ENCODE measurements at places on chromosomes 12 and 14.
A peak's percentile ranks its signal among the peaks of the same experiment; 100 is the strongest.

DNA sequence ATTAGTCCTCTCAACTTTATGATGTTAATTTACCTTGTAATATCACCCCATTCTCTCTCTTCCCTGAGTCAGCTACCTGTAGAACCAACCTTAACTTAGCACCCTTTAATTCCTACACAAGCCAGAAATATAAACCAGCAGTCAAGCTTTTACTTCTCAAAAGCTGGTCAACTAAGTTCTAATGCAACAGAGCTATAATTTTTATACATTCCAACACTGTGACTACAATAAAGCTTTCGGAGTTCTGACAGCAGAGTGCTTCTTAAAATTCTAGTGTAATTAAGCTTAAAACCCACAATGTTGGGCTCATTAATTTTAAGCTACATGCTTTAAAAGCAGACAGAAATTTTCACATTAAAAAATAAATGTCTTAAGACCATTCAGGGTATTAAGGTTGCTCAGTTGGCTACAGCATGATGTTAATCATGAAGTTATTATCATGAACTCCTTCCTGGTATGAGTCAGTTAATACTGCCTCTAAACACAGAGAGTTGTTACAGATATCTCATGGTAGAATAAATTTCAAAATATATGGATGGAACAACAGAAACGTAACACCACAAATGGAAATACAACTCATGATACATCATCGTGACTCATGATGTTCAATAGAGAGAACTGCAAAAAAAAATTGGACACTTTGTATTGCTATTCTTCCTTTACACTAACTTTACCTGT, 126.7 kb downstream of the EPS8 start:
- DNase-seq = no peak

- DNase-seq = no peak
Measured at GRCh38 chr12:103495469-103496456, at the start of gene C12orf42. Gene C12orf42, minus strand, starts transcription at chr12:103495968. Its CDS starts 17,542 bp downstream, at chr12:103478426.

DNA sequence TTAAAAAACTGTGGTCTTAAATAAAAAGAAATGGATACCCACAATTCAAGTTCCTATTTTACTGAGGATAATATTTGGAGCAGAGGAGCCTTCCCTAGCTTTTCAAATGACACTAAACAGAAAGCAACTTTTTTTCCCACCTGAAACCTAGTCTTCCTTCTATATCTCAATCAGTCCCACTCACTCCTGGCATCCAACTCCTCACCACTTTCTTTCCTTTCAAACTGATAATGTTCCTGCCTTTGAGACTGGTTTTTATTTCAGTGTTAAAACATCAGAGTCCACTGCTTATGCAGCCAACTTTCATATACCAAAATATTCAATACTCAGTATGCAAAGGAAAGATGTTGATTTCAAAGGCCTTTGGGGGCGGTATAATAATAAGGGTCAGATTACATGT, 225.6 kb downstream of the GXYLT1 start:
- no peak for DNase-seq

GRCh38 chr12:10101648-10102220, 2.9 kb upstream of the CLEC1A start:
- no peak for DNase-seq

GRCh38 chr14:93984070-93984469, 7.7 kb upstream of the ASB2 start:
- DNase-seq = no peak

DNA sequence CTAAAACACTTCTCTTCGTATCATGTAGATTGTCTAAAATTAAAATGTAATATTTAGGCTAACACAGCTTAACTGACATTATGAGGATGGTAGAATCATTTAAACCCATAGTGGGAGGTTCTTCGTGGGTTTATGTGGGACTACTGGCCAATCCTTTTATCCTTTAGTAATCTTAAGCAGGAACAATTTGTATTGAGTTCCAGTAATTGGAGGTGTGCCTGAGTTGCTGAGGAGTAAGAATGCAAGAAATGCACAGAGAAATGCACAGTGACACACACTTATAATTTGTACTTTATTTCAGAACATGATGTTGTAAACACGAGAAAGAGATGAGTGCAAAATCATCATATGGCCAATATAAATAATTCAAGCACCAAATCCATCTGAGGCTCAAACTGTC, 22.3 kb downstream of the OTOGL start:
- no peak for DNase-seq

- peak; percentile 65 for DNase-seq
Measured at GRCh38 chr14:61280526-61281185, 482 bp downstream of the TMEM30B start.

DNA sequence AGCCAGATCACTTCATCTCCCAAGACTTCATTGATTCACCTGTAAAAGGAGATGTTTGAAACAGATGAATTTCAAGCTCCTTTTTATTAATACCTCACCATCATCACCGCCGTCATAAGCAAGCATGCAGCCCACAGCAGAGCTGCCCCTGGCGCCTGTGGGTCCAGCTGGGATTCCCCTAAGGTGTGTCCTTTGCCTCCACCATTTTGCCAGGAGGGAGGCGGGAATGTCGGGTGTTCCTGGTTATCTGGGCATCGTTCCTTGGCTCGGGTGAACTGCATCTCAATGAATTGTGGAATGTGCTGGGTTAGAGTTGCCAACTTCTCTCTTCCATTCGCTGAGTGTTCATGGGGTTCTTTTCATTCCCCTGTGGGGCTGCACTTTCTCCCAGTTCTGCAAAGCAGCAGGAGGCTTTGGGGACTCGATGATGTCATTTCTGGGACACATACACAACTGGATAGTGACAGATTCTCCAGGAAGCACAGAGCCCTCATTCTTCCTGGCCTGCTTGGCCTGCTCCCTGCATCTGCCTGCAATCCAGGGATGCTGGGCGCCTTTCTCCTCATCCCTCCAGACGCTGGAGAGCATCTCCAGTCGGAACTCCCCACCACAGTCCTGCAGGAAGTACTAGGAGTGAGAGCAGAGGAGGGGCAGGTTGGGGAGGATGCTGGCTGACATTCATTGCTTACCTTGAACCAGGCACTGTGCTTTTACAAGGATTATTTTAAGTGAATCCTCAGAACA, 10.1 kb downstream of the CCND2 start:
- DNase-seq = no peak

DNA sequence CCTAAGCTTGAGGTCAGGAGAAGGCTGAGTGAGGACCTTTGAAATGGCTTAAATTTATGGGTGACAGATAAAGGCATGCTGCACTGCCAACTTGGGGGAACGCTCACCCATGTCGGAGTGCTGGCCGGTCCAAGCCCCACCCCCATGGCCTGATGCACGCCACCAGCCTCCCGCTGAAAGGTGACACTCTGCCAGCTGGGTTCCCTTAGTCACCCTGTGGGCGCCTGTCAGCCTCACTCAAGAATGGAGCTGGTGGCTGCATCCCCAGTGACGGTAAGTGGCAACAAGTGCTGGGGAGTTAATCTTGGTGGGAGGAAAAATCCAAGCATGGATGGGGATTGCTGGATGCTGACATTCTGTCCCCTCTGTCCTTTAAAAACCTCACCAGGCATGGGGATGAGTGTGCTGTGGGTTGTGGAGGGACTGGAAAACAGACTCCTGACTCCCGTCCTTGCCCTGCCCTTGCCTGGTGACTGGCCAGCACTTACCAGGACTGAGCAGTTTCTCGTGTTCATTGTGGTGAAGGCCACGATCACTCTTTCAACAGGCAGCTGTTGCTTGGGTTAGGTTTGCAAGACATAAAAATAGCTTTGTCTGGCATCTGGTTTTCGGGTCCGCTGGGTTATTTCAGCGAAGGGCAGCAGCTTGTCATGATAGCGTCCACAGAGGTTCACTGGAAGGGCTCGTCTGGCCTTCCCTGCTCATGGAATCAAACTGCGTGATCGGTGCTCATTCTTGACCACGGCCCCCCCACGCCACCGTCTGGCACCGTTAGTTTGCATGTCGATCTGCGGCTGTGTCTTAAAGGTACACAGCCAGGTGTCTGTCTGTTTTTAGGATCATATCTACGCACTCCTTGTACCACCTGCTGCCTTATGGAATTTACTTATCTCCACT, 15.0 kb downstream of the ACACB start:
- DNase-seq = no peak

DNA sequence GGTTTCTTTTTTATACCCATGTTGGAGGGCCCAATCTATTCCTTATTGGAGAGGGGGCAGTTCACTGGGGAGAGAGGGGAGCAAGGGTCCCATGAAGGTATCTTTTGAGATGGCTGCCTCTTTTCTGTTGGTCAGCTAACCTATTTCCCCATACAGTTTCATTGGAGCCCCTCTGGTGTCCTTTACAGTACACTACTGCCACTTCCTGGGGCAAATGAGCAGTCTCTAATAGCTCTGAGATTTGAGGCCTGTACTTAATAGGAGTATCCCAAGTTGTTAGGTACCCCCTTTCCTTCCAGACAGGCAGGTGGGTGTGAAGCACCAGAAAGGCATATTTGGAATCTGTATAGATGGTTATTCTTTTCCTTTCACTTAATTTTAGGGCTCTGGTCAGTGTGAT, 41.3 kb upstream of the RNU6-8 start:
- DNase-seq = no peak

DNA sequence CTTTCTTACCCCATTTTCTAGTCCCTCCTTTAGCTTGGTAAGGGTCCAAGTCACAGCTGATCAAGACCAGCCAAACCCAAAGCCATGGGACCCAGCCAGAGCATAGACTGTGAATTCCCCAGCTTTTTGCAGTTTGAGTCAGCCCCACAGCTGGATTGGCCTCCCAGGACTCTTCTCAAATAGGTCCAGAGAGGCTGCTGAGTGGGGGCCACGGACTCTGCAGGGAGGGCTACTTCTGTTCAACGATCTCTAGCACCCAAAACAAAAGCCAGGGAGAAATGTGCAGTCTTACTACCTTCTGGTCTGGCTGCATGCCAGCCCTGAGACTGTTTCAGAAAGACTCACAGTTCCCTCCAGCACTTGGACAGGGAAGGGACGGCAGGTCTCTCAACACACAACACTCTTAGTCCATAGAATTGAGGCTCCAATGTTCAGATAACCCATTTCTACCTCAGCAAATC, 1.6 kb downstream of the VDR start:
- DNase-seq = no peak

DNA sequence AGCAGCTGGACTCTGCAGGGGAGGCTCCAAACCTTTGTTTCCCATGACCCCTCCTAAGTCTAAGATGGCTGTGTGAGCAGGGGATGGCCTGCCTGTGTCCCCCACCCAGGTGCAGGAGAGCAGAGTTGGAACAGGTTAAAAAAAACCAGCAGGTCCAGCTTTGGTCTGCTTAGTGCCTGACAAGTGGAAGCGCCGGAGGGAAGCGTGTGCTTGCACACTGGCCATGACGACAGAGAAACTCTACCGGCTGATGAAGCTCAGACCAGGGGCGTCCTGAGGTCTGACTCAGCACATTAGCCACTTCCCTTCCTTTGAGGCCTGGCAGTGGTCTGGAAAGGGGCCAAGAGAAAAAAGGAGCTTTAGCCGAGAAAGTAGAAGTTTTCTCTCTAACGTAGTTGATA, 280.1 kb downstream of the VRK1 start:
- no peak for DNase-seq

GRCh38 chr12:82638324-82638723, 48.4 kb upstream of the TMTC2 start:
- no peak for DNase-seq

- DNase-seq = no peak
Measured at GRCh38 chr12:124162151-124163110, 132.5 kb upstream of the RFLNA start.

GRCh38 chr14:97620066-97620465, 822.9 kb downstream of the VRK1 start:
- DNase-seq = no peak

DNA sequence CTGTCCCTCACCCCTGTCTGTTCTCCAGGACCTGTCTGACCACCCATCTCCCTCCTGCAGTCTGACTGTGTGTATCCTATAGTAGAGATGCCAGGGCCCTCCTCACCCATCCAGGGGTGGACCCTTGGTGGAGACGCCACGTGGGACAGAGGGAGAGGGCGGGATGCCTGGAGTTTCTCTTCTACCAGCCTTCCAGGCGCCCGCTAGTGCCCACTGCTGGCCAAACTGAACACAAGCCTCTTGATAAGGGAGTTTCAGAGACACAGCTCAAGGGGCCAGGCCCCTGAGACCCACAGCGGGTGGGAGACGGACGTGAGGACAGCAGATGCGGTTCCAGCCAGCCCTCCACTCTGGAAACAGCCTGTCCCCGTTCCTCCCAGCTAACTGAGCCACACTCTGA, 147.3 kb downstream of the RBM19 start:
- DNase-seq = no peak

GRCh38 chr14:74879427-74880182, 2.1 kb upstream of the DLST start:
- DNase-seq = no peak

DNA sequence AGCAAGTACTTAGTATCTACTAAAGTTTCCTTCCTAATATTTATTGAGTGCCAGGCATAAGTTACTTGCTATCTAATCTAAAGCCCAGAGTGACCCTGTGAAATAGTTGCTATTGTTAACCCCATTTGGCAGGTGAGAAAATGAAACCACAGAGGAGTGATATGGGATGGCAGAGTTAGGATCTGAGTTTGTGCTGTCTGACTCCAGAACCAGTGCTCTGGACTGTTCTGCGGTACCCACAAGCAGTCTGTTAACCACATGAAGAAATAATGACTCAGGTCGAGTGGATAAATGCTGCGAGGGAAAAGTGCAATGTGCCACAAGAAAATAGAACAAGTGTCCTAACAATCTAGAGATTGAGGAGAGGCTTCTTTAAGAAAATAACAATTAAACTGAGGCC, 60.7 kb upstream of the GZMB start:
- no peak for DNase-seq

DNA sequence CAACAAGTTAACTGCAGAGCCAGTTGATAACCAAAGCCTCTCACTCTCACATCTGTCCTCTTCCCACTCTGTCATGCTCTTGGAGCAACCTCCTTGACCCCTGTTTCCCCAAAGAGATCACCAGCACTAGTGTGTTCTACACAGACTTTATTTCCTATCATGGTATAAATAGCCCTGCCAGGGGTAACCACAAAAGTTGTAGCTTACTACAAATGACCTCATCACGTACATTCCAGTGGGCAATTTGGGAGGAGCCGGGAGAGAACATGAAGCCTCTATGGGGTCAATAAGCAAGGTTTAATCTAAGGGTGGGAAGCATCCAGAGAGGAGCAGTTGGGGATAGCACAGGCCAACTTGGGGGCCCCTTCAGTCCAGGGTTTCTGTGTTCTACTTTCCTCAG, 186.5 kb downstream of the KCNA5 start:
- no peak for DNase-seq

- DNase-seq = no peak
Measured at GRCh38 chr12:92467886-92468285, 234.9 kb upstream of the PLEKHG7 start.

All from ovary (tissue), 10 donors.